Smooth muscle cell of the umbilical artery (primary cell): ENCODE measurements at places on chromosomes 7 and 10. TPM values are rescaled to one million over a fixed set of nuclear protein-coding genes. Genes with fewer than 3 reads are reported as not detected.

Gene UNC5B
- 43.4 and 46.3 TPM in 2 replicates for total RNA-seq

Gene NDUFA5
- total RNA-seq: 36.4 and 40.1 TPM in 2 replicates

Gene MARCHF5
- 18.4 and 30.0 TPM in 2 replicates for total RNA-seq

Gene HMX3
- not detected in 2 replicates for total RNA-seq

Gene CALHM1
- not detected in 2 replicates for total RNA-seq

Gene HGF
- total RNA-seq: 31.6 and 83.4 TPM in 2 replicates

Gene PPP2R2D
- 22.9 and 38.2 TPM in 2 replicates for total RNA-seq

Gene DENND2A
- under 0.01 and 0.05 TPM in 2 replicates for total RNA-seq

Gene SEMA4G
- total RNA-seq: 1.2 and 1.4 TPM in 2 replicates
